ENCODE measurements at places on chromosomes 4 and X.
A peak's percentile ranks its signal among the peaks of the same experiment; 100 is the strongest.

DNA sequence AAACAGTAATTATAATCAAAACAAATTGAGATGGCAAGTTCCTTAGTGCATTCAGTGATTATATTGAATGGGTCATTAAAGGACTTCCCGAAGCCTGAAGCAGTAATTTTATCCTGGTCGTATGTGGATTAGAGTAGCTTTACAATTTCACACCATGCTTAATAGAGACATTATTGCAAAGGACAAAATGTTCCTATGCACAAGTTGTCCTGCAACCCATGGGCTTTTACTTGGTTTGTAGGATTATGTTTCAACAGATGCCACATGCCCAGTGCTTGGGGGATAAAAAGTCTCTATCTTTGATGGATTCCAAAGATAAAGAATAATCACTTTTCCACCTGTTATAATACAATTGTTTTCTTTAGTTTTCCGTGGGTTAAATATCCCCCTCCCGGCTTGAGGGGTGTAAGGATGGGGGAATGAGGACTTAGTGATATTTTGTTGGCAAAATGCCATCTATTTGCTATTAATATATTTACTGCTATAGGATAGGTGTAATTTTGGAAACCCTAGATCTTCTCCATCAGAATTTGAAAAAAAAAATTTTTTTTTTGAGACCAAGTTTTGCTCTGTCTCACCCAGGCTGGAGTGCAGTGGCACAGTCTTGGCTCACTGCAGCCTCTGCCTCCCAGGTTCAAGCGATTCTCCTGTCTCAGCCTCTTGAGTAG is 156.5 kb upstream of the ETNPPL start:
- DNase-seq: no peak

DNA sequence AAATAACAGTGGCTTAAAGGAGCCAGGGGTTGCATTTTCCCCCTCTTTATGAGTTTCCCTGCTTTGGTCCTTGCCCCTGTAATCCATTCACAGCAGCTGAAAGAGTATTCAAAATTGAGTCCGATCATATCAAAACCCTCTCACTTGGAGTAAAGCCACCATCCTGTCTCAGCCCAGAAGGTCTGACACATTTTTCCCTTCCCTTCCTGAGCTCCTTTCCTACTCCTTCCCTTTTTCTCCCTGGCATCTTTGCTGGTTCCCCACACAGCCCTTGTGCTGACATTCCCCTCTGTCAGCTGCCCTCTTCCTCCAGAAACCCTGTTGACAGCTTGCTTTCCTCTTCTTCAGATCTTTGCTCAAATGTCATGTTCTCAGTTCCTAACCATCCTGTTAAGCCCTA is 295.6 kb downstream of the EVC2 start:
- DNase-seq: no peak

DNA sequence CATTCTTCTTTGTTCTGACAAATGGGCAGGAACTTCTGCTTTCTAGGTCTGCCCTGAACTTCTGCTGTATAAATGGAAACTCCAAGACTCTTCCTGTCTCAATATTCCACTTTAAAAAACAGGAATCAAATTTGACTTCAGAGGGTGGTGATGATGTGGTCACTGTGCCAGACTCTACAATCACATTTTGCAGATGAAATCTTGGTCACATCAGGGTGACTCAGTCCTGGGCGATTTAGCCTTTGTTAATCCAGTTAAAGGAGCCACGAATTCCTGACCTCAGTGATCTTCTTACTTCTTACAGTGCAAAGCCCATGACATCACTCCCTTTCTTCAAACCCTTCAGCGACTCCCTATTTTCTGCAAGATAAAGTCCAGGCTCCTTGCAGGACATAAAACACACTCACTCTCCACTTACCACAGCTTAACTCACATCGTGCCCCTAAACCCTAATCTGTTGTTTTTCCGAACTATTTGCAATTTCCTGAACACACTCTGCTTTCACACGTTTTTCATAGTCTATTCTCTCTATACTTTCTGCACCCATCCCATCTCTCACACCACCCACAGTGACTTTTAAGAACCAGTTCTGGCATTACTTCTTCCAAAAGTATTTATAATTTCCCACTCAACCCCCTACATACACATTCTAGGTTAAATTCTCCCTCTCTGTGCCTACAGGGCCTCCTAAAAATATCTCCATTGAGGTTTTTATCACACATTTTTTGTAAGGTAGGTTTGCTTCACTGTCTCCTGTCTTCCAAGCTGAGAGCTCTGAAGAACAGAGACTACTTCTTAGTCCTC is 11.1 kb downstream of the GASK1B start:
- no peak for DNase-seq

DNA sequence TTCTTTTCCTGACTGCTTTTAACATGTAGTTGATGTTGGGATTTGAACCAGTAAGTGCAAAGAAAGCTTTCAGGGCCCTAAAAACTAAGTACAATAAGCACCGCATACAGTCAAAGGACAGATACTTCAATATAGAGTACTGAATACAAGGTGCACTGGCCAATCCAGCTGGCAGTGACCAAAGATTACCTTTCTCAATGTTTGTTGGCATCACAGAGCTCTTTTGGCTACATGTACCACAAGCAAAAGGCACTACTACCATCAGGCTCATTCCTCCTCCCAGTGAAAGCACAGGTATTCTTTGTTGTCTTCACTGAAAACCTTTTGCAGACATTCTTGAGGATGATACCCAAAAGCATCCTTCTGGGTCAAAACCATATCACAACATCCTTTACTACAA is 65.2 kb upstream of the ZCCHC13 start:
- no peak for DNase-seq

- DNase-seq: peak; percentile 26
These were observed 15.8 kb downstream of the BCAP31 start for GRCh38 chrX:153708415-153708814.

GRCh38 chrX:47199286-47199685 is 5.7 kb downstream of the UBA1 start:
- no peak for DNase-seq

DNA sequence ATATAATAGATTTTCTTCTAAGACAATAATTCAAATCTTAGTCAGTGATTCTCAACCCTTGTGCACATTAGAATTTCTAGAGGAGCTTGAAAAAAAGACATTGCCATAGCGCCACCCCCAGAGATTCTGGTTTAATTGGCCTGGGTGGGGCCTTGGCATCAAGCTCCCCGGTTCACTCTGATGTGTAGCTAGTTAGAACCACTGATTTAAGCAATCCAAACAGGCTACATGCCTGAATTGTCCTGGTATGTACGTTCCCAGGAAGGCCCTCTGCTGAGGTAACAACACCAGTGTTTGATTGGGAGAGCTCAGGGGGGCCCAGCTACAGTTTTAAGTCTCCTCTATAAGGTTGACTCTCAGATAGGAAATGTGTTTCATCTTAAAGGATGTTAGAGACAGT is 1.3 kb upstream of the ATP10D start:
- no peak for DNase-seq

DNA sequence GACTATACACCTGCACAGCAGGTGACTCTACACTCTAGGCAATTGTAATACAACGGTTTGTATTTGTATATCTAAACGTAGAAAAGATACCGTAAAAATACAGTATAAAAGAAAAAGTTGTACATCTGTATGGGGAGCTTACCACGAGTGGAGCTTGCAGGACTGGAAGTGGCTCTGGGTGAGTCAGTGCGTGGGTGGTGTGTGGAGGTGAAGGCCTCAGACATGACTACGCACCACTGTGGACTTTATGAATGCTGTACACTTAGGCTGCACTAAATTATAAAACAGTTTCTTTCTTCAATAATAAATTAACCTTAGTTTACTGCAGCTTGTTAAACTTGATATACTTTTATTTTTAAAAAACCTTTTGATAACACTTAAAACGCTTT is 85.0 kb upstream of the FAT1 start:
- DNase-seq: no peak

GRCh38 chrX:39465467-39465866 is 632.3 kb downstream of the BCOR start:
- DNase-seq: no peak

DNA sequence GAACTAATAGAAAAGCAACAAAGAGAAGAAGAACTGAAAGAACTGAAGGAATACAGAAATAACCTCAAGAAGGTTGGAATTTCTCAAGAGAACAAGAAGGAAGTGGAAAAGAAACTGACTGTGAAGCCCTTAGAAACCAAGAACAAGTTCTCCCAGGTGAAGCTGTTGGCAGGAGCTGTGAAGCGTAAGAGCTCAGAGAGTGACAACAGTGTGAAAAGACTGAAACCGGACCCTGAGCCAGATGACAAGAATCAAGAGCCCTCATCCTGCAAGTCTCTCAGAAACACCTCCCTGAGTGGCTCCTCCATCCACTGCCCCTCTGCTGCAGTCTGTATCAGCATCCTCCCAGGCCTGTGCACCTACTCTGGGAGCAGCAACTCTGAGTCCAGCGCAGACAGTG is 8.4 kb upstream of the FHDC1 start:
- DNase-seq: no peak

DNA sequence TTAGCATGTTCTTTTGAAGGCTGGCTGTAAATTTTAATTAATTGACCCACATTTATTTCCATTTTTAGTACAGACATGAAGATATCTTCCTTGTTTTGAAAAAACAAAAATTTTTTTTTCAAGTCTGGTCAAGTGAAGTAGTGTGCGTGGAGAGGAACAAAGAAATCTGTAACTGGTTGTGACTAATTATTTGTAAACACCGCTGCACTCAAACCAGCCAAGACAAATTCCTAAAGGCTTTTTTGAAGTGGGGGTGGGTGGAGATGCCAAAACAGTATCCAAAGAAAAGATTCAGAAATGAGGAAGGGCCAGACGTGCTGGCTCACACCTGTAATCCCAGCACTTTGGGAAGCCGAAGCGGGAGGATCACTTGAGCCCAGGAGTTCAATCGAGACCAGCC is 88.3 kb downstream of the SHROOM2 start:
- DNase-seq: no peak

- DNase-seq: no peak
These were observed 218.6 kb upstream of the SLC7A11 start for GRCh38 chr4:138460477-138461414.

DNA sequence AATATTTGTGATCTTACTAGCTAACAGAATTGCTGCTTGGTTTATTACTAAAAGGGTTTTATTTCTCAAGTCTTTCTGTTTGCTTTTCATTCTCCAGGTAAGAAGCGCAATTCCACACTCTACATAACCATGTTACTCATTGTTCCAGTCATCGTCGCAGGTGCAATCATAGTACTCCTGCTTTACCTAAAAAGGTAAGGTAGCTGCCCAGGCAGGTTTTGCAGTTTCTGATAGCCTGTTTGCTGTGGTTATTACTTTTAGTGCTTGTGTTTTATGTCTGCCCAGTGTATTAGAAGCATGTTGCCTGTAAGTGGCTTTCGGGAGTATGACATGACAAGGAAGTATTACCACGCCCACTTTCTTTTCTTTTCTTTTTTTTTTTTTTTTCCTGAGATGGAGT is 46.4 kb downstream of the IL13RA1 start:
- DNase-seq: no peak

DNA sequence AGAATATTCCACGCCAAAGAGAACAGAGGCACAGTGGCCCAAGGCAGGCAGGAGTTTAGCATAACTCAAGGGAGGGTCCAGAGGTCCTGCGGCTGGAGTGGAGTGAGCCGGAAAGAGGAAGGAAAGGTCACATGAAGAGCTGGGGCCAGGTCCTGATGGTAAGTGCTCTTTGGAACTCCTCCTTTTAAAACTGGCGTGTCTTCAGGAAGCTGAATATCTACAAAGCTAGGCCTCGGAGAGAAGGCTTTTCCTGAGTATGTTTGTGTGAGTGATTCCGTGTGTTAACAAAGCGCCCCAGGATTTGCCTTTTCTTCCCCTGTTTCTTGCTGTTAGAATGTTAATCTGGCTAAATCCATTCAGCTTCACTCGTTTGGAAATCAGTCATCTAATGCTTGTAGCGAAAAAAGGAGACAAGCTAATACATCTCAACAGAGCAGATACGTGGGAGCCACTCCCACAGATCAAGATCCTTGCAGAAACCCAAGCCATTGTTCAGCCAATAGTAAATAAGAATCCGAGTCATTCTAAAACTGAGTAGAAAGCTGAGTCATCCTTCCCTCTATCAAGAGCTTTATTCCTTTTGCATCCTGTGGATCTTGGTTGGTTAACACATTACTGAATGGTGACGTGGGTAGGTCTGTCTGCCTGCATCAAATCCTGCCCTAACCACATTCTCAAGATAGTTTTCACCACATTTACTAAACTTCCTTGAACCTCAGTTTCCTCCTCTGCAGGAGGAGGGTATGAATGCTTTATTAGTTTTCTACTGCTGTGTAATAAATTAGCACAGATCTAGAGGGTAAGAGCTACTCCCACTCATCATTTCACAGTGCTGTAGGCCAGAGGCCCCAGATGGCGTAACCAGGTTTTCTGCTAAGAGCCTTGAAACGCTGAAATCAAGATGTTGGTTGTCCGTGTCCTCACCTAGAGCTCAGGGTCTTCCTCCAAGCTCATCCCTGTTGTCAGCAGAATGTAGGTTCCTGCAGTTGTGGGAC is 43.2 kb upstream of the RBM47 start:
- DNase-seq: peak; percentile 11

DNA sequence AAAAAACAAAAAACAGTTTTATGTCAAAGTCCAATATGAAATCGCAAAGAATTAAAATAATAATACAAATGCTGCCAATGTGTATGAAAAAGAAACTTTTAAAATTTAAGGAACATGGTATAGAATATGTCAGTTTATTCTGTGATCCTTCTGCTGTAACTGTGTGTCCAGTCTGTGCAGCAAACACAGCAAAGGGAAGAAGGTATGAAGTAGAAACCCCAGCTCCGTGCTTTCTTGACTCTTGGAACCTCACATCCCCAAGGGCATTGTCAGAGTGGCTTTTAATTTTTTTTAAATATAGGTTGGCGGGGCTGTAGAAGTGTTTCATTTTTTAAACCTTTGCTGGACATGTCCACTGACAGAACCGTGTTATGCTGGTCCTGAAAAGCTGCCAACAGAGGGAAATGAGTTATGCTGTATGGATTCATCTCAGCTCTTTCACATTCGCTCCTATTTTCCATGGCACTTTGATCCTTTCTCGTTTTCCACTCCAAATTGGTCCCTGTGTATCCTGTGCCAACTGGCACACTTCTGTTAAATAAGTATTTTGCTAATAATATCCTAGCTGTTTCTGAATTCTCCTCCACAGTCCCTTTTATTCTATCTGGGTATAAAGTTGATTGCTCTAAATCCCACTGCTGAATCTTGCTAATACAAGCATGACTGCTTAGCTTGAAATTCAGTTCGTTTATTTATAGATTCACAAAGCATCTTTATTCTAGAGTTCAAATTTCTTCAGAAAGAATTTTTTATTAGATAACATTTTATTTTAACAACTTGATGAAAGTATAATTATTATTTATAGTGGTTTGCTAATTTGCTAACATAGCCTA is 127.0 kb upstream of the DDIT4L start:
- DNase-seq: no peak
